NCI-H1417 (cell line): ENCODE measurements at places on chromosomes 13 and 19.

DNA sequence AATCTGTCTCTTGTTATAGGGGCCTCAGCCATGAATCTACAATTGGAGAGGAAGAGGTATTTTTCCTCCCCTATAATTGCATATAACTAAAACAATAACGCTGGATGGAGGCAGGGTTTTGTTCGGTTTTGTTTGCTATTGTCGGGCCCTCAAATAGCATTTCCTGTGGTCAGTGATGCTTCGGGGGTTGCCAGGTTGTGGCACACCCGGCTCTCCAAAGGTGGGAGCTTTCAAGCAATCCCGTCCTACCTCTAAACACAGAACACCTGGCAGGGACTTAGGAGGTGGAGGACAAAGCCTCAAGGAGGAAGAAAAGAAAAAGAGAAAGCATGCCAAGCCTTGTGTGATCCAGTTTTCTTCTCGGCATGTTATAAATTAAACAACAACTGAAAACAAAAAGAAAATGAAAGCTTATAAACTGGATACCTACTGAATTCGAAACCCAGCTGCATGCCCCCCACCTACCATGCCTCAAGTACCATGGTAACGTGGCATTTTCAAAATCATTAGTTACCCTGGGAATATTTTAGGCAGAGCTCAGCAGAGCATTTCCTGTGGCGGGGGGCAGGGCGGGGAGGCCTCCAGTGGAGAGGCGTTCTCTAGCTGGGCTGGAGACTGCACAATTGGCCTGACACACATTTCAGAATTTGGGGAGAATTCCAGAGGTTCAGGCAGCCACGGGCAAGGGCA is 213.8 kb downstream of the DCLK1 start:
- DNase-seq, result peak; percentile 57

GRCh38 chr13:88648598-88649373 is 977.6 kb downstream of the SLITRK5 start:
- no peak for DNase-seq

DNA sequence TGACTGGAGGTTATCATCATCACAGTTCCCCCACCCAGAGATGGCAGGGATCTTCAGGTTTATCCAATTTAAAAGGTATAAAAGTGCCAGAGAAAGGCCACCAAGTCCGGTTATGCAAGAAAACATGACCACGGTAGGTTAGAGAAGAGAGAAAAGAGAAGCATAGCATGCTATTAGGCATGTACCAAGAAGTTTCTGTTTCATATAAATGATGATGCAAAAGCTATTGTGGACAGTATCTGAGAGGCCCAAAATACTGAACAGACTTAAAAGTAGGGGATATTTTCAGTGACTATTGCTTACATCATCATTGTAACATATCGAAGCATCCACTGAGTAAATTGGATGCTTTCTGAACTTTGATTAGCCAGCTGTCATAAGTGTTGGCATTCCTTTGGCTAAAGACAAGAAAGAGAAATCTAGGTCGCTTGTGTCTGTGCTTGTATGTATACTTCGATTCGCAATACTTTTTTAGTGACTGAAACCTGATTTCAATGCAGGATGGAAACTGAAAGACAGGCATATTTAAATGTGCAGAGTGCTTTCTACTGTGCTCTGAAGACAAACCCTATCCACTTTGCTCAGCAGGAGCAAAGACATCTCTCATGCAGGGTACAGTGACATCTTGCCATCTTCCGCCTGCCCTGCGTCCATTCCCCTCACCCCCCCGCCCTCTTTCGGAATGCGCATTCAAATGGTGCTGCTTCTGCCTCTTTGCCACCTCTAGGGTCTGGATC is 180.3 kb downstream of the SHISA2 start:
- DNase-seq, result no peak

DNA sequence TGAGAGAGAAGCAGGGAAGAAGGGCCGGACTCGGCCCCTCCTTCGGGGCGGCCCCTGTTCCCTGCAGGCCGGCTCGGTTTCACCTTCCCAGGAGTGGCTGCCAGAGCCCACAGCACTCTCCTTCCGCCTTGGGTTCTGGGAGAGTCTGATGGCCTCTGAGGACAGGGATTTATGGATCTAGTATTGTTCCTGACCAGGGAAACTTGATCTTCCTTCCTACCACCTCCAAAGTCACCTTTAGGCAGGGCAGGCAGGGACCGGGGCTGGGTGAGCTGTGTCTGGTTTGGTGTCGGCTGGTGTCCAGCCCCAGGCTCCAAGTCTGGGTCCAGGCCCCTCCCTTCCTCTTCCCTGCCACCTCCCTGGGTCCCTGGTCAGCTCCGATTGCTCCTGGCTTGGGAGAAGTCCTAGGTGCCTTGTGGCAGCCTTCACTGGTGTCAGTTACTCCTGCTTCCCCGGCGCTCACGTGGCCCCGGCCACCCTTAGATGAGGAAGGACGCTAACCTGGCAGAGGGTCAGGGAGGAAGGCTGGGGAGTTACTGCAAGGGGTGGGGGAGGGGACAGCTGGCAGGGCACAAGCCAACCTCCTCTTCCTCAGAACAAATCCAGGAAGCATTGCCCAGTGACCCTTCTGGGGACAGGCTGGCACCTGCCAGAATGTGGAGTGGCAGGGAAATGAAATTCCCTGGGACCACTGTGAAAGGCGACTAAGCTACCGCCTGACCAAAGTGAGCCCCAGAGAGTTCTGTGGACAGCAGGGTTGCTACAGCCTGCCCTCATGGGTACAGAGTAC is 18.8 kb downstream of the RFX1 start:
- no peak for DNase-seq

- DNase-seq, result peak; percentile 25
Measured at GRCh38 chr13:50222569-50223332, 207.5 kb downstream of the KCNRG start.

DNA sequence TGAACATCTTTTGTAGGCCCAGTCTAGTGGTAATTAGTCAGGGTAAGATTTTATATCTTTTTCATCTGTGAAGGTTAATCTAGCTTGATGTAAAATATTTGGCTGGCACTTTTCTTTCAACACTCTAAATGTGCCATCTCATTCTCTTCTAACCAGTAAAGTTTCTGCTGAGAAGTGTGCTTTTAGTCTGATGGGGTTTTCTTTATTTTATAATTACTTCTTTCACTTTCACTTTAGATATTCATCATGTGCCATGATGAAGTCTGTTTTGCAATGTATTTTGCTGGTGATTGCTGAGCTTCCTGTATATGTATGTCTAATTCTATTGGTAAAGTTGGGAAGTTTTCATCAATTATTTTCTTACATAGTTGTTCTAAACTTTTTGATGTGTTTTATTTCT is 31.9 kb downstream of the ZNF726 start:
- no peak for DNase-seq

DNA sequence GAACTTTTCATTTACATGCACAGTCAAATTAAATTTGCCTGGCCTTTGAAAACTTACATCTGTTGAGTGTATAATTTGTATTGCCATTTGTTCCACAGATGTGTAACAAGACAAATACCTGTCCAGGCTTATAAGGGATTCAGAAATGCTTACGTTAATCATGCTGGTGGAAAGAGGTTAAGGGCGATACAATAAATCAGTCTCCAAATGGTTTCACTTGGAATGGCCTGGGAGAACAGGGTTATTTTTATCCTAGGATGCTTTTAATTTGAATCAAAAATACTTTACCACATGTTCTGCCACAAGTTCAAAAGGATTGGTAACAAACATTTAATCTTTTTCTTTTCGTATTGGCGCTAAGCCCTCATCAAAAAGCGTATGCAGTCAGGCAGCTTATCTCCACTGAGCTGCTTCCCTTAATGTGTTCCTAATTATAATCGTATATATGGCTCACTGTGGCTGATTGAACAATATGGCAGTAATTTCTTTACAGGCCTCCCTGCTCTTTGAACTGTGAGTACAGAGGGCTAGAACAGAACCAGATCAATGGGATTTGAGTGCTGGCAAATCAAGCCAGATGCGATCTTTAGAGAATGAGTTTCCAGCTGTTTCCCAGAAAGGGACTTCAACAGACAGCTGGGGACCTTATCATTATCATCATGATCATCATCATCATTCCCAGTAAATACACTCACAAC is 425.7 kb downstream of the SPRY2 start:
- no peak for DNase-seq

DNA sequence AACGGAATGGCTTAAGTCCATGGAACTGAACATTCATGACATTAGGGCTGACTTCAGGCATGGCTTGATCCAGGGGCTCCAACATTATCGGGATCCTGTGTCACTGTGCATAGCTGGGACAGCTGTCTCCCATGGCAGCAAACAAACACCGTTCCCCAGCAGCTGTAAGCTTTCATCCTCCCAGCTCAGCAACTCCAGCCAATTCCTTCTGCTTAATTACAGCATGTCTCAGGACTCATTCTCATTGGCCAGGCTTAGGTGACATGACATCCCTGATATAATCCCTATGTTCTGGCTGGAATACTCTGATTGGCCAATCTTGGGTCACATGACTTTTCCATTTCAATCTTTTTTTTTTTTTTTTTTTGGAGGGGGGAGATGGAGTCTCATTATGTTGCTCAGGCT is 10.9 kb upstream of the TLE5 start:
- DNase-seq, result peak; percentile 87

DNA sequence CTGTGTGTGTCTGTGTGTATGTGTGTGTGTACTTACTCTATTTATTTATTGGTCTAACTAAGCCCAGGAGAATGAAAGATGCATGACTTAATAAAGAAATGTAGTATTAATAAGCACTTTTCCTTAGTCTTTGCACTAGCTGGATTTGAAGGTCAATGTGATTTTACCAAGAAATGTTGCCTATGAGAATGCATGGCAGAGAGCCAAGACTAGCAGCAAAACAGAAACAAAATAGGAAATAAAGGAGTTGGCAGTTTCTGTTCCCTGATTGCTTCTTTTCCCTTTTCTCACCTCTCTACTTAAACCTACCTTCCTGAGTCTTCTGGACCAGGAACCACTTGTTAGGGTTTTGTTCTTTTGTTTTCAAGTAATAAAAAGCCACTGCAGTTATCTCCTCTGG is 286.1 kb downstream of the KCTD12 start:
- DNase-seq, result no peak
